Femur (tissue), 1 donor: ENCODE measurements at places on chromosomes 7 and 10.

GRCh38 chr10:100506596-100507356, 12.9 kb downstream of the SEC31B start:
- no peak for DNase-seq

DNA sequence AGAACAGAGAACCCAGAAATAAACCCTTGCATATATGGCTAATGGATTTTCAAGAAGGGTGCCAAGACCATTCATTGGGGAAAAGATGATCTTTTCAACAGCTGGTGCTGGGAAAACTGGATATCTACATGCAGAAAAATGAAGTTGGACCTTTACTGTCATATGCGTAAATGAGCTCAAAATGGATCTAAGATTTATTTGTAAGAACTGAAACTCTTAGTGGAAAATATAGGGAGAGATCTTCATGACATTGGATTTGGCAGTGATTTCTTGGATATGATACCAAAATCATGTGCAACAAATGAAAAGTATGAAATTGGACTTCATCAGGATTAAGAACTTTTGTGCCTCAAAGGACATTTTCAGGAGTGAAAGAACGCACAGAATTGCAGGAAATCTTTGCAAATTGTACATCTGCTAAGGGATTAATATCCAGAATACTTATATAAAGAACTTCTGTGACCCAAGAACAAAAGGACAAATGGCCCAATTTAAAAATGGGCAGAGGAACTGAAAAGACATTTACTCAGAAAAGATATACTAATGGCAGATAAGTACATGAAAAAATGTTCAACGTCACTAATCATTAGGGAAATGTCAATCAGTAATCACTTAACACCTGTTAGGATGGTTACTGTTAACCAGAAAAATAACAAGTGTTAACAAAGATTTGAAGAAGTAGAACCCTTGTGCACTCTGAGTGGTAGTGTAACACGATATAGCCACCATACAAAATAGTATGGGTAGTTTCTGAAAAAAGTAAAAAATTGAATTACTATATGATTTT, 6.1 kb downstream of the DBF4 start:
- DNase-seq: peak; percentile 26

- no peak for DNase-seq
Measured at GRCh38 chr7:116692401-116693308, 20.7 kb downstream of the MET start.

DNA sequence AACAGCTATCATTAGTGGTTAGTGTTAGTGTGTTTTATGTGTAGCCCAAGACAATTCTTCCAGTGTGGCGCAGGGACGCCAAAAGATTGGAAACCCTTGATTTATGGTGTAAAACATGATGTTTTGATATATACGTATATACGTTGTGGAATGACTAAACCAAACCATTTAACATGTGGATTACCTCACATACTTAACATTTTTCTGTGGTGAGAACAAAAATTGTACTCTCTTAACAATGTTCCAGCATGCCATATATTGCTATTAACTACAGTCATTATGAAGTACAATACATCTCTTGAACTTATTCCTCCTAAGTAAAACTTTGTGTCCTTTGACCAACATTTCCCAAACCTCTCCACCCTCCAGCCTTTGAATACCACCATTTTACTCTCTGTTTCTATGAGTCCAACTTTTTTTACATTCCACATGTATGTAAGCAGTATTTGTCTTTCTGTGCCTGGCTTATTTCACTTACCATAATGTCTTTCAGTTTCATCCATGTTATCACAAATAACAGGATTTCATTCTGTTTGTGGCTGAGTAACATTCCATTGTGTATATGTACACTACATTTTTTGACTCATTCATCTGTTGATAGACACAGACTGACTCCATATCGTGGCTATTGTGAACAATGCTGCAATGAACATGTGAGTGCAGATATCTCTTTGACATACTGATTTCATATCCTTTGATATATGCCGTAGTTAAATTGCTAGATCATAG, 42.2 kb upstream of the MAGI2 start:
- DNase-seq: peak; percentile 49

GRCh38 chr7:50985096-50985495, 202.4 kb upstream of the GRB10 start:
- DNase-seq: no peak

DNA sequence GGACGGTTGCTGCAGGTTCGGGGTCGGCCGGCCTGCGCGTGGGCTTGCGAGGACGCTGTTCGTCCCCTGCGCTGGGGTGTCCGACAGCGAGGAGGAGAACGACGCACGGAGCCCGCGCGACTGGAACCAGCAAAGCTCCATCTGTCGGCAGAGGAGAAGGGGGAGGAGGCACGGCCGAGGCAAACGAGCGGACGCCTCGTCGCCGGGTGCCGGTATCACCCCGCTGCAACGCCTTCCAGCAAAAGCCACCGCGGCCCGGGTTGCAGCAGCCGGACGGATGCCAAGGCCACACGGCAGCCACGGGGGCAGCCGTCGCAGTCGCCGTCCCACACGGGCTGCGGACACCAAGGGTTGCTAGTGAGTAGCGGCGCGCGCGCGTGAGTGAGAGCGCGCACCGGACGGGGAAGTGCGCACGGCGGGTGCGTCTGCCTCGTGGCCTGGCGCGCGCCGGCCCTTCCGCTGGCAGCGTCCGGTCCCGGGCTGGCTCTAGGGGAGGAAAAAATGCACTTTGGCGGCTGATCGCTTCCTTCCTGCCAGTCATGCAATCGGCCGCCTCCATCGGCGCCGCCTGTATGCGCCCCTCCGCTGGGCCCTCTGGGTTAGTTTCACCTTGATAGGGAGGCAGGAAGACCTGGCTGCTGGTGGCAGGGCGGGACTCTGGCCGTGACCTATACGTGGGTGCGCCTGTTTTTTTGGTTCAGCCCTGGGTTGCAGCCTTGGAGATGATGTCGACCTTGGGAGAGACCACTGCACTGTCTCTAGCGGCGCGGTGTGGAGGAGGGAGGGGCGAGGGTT, 434 bp downstream of the STAMBPL1 start:
- DNase-seq: peak; percentile 88

- DNase-seq: peak; percentile 20
Measured at GRCh38 chr10:57905861-57906260, 361.8 kb downstream of the IPMK start.

- DNase-seq: no peak
Measured at GRCh38 chr7:120169996-120170783, 102.8 kb upstream of the KCND2 start.

- DNase-seq: no peak
Measured at GRCh38 chr7:106075937-106076336, 36.2 kb downstream of the SYPL1 start.

- peak; percentile 36 for DNase-seq
Measured at GRCh38 chr7:139776486-139777132, 1.2 kb downstream of the HIPK2 start.

DNA sequence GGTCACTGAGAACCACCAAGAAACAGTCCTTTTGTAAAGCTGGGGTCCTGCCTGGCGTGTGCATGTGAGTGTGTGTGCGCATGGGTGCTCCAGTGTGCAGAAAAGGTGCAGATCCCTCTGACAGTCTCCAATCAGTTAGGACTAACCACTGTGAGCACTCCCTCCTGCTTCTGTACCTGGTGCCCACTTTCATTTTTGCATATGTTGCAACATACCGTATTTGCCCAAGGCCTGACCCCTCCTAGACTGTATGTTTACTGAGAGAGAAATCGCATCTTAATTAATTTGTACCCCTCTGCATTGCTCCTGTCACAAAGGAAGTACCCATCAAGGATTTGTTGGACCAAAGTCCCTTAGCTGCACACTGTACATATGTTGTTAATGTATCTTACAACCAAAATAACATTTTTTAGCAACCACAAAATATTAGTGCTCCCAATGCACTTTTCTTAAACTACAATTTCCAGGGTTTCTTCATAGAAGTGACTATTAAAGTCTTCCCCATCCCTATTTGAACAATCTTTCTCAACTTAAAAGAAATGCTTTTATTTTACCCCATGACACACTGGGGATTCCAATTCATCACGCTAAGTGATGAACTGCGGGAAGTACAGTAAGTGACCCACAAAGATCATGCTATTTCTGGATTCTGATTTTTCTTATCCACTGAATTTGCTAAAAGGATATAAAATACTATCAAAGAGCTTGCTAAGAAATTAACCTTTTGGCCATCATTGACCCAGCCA, 16.6 kb downstream of the PAXIP1 start:
- no peak for DNase-seq

DNA sequence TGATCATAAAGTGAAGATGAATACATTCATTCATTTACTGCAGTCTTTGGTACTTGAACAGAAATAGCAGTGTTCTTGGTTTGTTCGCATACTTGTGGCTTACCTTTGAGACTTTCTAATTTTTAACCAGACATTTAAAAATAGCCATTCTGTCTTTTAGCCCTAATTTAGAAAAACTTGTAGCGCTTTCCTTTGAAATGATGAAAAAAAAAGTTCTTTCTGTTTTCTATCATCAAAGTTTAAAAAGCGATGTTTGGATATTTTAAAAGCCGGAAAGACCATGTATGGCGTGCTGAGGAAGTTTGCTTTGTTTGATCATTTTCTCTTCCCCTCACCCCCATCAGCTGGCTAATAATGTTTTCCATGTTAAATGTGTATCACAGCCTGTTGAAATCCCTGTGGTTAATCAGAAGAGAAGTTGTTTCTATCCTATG, 116.3 kb downstream of the CUX1 start:
- DNase-seq: no peak

DNA sequence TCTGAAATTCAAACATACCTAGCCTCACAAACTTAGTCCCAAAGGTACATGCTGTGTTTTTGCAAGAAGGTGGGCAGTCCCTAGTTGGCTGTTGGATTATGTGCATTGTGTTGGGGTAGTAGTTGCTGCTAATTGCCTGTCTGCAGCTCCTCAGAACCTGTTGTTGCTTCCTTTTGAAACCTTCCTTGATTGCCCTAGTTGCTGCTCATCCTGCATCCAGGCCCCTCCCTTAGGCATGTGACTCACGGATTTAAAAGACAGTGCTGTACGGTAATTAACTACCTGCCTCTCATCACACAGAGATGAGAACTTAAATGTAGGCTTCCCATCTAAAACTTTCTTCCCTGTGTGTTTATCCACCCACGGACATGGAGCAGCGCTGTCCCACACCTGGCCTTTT, 67.7 kb downstream of the BMPR1A start:
- no peak for DNase-seq

GRCh38 chr10:11036424-11037011, 18.8 kb downstream of the CELF2 start:
- peak; percentile 42 for DNase-seq

- DNase-seq: no peak
Measured at GRCh38 chr7:127927348-127927696, 103.9 kb downstream of the LRRC4 start.

DNA sequence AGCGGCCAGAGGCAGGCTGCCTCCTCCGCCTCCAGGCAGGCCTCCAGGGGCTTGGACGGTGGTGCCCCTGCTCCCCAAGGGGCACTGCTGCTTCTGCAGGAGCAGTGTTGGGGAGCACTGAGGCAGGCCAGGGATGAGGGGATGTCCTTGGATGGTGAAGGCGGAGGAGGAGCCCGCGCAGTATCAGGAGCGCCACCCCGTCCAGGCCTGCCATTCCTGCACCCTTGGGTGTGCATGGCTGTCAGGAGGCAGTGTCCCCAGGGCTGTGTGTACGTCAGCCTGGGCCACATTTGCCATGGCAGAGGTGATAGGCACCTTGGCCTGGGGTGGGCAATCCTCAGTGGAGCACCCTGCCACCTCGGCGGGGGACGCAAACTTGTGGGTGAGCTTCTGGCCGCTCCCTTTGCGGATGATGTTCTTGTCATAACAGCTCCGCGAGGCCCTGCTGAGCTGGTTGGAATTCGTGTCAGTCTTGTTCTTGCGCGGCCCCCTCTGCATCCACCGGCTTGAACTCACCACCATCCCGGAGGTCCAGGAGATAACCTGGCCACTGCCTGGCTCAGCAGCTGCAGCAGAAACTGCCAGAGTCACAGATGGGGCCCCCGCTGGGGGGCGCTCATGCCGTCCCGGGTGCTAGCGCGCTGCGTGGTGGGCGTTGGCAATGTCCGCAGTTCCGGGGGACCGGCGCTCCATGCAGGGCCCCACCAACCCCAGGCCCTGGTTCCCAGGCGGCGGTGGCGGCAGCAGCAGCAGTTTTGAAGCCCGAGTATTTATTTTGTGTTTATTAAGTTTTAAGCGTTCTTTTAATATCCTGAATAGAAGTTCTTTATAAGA, 182.3 kb upstream of the ADCY1 start:
- DNase-seq: no peak

- DNase-seq: peak; percentile 6
Measured at GRCh38 chr10:43049081-43049551, 27.8 kb upstream of the RET start.

- no peak for DNase-seq
Measured at GRCh38 chr7:116512520-116513188, 12.2 kb upstream of the CAV1 start.

- DNase-seq: no peak
Measured at GRCh38 chr10:129441372-129442009, 25.6 kb upstream of the MGMT start.

DNA sequence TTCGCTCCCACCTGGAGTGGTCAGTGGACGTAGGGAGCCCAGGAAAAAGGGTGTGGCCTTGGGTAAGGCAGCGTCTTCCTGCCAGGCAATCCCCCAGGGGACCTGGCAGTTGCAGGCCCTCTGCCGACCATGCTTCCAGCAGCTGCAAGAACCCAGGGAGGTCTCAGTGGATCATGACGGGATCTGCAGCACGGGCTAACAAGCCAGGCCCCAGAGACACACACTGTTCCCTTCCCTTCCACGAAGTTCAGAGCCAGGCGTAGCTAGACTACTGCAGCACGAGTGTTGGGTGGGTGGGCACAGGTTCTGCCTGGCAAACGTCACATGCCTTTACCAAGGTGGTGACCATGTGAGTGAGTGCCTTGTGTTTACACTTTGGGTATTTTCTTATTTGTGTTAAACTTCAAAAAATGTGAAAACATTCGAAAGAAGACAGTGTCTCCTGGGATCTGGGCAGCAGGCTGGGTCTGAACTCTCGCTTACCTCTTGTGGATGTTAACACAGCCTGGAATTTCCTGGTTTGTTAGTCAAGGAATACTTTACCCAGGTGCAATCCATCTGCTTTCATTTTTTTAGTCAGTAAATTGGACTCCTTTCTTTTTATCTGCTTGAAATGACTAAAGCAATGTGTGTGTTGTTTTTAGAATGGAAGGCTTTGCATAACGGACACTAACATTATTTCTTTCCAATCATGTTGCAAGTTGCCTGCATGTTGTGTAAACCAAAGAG, 48.2 kb upstream of the VIPR2 start:
- no peak for DNase-seq

DNA sequence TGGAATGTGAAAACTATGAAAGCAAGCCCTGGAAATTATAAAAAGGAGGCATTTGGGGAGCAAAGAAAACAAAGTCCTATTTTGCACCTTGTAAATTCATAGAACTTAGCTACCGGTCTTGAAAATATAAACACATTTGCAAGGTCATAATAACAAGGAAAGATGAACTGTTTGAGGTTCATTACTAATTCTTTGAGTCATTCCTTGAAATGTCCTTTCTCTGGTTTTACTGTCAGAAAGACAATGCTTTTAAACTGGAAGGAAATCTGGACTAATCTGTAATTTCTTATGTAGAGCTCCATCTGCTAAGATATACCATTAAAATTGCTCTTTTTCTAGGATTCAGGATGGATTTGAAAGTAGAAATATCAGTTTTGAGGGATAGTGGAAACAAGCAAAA, 1.4 kb downstream of the ERLIN1 start:
- no peak for DNase-seq
